ENCODE measurements at places on chromosomes 6 and 20.

GRCh38 chr6:130132286-130132701, 90.5 kb downstream of the SAMD3 start:
- no peak for DNase-seq

DNA sequence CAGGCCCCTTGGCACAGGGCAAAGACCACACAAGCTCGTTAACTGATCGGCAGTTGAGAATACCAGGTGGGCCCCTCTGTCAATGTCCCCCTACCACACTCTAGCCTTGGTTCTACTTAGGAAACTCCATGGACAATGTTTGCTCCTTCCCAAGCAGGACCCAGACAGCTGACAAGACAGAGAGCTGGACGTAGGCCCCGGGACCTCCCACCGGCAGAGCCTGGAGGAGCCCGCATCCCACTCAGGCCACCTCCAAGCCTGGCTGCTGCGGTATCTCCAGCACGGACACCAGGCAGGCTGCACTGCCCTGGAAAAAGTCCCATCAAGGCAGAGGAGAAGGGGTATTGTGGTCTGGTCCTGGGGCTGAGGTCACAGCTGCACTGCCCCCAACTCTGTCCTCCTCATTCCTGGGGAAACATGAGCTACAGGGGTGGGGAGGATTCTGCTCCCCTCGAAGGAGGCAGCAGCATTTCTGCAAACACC, 6.2 kb upstream of the GRM4 start:
- DNase-seq: peak; percentile 49

DNA sequence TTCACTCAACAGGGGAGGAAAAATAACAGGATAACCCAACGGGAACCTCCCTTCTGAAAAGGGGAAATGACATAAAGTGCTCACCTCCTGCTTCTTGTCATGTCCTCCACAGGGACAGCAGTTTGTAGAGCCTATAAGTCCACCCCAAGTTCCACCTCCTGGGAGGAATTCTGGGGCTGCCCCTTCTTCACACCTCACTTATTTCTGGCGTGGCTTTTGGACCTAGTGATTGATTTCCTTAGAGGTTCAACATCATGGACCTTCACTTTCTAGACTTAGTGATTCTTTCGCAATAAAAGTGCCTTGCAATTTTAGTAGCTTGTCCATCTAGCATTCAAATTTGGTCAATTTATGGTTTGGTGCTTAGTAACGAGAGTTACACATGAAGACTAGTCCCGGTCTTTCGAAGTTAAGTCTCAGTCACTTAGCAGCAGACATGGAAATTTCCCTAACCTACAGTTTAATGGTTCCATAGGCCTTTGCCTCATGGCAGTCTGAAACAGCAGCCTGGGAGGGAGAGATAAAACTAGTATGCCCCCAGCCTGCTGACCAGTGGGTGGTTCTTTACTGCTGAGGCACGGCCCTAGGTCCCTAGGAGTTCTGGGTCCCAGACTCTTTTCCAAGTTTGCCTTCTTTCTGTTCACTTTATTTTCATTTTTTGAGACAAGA, 59.2 kb upstream of the CDKAL1 start:
- DNase-seq: no peak

- DNase-seq: no peak
Observed at GRCh38 chr6:10414756-10415616, at the start of gene TFAP2A. Gene TFAP2A (minus strand): TSS chr6:10415074. CDS start chr6:10414991, 83 bp downstream.

GRCh38 chr6:161137839-161138542, 135.9 kb downstream of the AGPAT4 start:
- peak; percentile 38 for DNase-seq

DNA sequence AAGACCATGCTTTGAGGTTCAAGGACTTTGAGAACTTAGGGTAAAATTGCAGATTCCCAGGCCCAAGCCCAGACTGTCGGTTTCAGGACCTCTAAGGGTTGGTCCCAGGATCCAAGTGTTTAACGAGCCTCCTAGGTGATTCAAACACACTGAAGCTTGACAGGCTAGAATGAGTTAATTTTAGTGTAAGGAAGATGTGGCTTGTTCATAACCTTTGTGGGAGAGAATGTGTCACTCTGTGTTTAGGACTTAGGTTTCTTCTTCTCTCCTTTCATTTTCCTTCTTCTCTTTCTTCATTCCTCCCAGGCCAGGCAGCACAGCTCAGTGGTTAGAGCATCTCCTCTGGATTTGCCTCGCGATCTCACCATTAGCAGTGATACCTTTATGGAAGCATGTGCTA, 104.8 kb upstream of the KCNG1 start:
- DNase-seq: no peak

DNA sequence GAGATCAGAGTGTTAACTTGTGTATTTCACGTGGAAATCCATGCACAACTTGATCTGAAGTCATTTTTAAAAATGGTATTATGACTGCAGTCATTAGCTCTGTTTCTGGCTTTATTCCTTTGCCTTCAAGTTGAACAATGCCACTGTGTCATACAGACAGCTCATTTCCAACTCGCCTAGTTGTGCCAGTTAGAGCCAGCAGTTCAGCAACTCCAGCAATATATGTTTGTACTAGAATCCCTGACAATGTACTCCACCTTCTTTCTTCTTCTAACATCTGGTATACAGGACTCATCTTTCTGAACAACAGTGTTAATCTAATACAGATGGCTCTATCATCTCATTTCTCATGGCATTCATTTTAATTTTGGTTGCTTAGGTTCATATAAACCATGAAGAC, 418.3 kb upstream of the POU3F2 start:
- no peak for DNase-seq

DNA sequence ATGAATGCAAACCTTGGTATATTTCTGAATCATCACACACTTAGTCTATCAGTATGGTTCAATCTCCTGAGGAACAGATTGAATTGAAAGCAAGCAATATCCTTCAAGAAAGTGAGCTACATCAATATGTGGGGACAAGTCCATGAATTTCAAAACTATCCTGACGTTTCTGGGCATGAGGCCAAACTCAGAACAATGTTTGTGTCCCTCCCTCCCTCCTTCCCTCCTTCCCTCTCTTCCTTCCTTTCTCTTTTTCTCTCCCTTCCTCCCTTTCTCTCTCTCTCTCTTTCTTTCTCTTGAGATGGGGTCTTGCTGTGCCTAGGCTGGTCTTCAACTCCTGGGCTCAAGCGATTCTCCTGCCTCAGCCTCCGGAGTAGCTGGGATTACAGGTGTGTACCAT, 27.9 kb upstream of the SYNCRIP start:
- DNase-seq: no peak

- DNase-seq: no peak
Observed at GRCh38 chr6:381742-382461, 9.7 kb upstream of the IRF4 start.

DNA sequence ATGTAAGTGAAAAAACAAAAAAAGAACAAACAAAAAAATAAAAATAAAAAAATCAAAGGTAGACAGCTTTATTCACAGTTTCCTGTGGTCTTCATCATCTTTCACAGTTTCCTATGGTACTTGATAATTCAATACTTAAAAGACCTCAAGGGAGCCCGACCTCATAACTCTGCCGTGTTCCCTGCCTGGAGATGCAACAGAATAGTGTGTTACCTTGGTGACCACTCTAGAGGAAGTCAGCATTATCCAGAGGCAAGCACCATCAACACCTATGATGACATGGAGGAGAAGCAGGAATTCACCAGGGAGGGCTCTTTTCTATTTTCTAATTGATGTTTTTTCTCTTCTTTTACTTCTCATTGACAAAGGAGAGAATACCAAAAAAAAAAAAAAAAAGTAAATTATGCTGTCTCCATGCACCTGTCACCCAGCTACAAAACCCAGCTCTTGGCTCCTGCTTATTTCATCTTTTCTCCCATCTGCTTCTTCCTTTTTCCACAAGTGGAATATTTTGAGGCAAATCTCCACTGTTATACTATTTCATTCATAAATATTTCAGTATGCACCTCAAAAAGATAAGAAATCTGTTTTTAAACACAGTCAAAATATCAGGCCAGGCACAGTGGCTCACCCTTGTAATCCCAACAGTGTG, 95.8 kb upstream of the STXBP5 start:
- DNase-seq: no peak

DNA sequence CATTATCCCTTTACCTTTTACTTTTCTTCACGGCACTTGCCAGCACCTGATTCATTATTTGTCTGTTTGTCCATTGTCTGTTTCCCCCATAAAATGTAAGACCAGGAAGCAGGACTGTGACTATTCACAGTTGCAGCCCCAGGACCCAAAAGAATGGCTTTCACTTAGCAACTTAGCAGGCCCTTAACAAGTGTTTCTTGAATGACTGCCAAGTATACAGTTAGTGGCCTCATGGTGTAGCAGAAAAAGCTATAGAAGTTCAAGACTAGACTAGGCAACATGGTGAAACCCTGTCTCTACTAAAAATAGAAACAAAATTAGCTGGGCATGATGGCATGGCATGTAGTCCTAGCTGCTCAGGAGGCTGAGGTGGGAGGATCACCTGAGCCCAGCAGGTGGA, 4.3 kb downstream of the SLC26A8 start:
- no peak for DNase-seq

- DNase-seq: no peak
Observed at GRCh38 chr20:62186887-62187866, 4.3 kb downstream of the MTG2 start.

DNA sequence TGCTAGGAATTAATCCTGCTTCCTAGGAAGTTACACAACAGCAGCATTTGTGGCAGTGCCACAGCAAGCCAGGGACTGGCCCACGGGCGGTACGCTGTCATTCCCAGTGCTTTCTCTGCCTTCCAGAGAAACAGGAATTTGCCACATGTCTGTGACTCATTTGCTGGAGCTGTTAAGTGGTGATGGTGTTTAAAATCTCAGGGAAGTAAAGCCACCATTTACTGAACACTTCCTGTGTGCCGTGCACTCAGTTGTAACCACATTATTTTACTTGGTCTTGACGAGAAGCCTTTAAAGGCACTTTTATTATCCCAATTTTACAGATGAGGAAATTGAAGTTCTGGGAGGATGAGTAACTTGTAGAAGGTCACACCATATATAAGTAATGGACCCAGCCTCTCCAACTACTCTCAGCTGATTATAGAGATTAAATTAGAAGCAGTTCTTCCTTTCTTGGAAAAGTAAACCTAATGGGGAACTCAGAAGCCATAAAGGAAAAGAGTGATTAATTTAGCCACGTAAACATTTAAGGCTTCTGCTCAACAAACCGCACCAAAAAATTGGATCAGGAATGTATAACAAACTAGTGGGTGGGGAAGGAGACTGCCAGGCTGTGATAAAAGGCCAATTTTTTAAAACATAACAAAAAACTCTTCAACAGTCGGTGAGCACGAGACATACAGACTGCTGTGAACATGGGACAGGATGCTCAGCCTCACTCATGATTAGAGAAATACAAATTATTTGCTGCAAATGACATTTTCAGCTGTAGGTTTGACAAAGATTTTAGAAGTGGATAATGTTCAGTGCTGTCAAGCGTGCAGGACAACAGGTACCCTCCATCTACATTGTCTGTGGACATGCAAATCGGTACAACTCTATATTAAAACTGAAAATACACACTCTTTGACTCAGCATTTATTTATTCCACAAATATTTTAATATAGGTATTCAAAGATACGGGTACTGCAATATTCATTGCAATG, 311.2 kb downstream of the NRN1 start:
- no peak for DNase-seq

- no peak for DNase-seq
Observed at GRCh38 chr6:156098839-156099238, 643.2 kb upstream of the NOX3 start.

DNA sequence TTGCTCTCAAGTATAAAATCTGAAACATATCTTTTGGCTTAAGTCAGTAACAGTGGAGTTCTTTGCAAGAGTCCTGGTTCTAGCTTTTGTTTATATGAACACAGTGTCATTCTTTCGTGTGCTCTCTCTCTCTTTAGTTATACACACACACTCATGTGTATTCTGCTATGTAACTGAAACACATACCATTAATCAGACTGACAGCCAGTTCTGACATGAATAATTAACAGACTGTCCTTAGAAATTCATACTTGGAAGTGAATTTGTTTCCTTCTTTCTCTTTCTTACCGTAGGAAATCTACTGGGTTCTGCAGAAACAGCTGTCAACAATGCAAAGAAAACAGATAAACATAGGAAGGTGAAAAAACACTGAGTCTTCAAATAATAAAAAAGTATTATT, 2.5 kb downstream of the MCM9 start:
- DNase-seq: no peak

DNA sequence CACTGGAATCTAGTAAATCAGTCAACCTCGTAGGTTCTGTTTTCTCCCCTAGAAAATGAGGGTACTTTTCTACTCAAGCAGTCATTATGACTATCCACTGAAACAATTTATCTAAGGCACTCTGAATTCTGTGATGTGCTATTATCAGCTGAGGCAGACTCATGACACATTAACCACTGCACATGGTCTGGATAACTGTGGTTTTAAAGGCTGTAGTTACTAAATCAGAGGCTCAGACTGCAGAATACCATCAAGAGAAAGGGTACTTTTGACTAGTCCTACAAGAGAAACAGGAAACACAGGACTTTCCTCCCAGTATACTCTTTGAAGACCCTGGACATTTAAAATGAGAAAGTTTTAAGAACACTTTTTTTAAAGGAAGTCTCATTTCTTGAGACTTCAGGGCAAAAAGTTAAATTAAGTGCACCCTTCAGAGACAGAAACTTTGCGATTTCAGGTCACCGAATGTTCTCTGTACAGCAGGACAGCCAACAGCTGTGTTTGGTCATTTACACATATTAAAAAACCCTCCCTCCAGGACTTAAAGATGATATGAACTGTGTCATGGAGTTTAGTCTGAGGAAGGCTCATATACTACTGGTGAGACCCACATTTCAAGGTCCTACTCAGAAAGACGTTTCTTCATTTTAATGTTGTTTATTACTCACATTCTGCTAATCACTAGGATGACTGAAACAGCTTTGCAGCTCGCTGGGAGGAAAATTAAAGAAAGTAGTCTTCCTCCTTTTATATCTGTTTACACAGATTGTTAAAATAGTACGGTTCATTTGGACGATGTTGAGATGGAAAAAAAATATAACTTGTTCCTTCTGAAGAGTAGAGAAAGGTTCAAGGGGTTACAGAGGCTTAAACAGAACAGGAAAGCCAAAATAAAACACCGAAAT, 19.9 kb downstream of the ATXN1 start:
- no peak for DNase-seq

- no peak for DNase-seq
Observed at GRCh38 chr6:127921982-127922381, 21.1 kb upstream of the THEMIS start.

GRCh38 chr20:51189814-51190782, 167.2 kb upstream of the KCNG1 start:
- no peak for DNase-seq

- DNase-seq: peak; percentile 63
Observed at GRCh38 chr20:37941332-37941731, 38.4 kb downstream of the VSTM2L start.

- DNase-seq: no peak
Observed at GRCh38 chr6:116292553-116292952, 12.8 kb upstream of the TSPYL1 start.

GRCh38 chr20:53150532-53150931, 178.4 kb downstream of the TSHZ2 start:
- DNase-seq: no peak
